ENCODE measurements at places on chromosomes 11 and 22.

- no peak for DNase-seq
Observed at GRCh38 chr22:42717197-42717928, 3.3 kb downstream of the A4GALT start.

DNA sequence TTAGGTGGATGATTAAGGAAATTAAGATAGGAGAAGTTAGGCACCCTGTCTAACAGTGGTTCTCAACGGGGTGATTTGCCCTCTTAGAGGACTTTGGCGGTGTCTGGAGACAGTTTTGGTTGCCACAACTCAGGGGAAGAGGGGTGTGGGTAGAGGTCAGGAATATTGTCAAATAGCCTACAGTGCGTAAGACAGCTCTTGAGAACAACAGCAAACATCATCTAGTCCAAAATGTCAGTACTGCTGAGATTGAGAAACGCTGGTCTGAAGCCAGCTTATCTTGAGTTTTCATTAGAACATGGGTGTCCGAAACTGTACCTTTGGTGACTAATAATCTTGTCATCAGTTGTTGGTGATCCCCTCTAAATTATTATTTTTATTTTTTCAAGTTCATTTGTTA, 38.4 kb downstream of the CECR2 start:
- DNase-seq: no peak

GRCh38 chr11:13329670-13330356, 52.2 kb downstream of the BMAL1 start:
- no peak for DNase-seq

- no peak for DNase-seq
Observed at GRCh38 chr11:113859665-113860064, 15.7 kb downstream of the USP28 start.

DNA sequence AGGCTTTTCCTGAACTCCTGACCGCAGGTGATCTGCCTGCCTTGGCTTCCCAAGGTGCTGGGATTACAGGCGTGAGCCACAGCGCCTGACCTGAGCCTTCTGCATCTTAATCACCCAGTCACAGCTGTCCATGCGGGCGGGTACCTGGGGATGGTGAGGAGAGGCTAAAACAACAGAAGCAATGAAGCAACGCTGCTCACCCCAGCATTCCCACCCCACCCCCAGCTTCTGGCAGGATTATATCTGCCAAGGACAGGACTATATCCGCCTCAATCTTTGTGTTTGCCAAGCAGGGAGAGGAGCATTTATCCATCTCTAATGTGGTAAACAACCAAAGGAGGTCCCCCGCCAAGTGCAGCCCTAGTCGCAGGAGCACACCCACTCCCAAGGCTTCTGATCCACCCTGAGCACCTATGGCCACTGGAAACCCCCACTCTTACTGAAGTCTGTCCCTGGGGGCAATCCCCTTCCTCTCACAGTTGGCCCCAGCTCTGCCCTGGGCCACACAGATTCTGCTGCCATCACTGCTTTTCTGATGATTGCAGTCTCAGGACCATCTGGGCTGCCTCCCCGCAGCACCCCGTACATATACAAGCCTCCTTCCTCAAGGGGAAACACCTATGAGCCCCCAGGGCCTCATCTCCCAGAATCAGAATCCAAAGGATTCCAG, 8.8 kb upstream of the LGALS2 start:
- no peak for DNase-seq

DNA sequence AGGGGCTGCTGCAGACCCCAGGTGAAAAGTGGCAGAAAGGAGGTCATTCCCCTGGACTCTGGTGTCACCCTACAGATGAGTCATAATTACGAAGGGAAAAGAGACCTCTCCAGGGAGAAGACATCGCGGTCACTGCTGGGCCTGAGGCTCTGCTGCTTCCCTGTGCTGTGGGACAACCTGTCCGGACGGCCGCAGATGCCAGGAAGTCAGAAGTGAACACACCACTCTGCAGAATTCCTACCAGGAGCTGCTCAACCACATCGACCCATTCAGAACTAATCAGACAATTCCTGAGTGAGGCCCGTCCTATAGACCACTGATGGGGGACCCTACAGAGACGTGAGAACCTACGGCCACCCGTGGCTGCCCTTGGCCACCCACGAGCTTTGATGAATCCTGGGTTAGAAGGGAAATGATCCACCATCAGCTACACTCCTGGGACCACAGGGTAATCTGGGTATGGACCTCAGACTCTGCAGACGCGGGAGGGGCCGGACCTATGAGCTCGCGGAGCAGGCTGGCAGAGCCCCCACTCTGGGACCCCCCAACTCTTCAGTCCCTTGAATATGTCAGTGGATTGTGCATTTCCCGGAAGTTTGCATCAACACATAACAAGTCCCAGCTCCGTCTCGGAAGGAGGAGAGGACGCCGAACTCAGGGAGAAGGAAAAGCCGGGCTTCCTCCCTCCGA, 636.7 kb downstream of the BRD1 start:
- DNase-seq: no peak

DNA sequence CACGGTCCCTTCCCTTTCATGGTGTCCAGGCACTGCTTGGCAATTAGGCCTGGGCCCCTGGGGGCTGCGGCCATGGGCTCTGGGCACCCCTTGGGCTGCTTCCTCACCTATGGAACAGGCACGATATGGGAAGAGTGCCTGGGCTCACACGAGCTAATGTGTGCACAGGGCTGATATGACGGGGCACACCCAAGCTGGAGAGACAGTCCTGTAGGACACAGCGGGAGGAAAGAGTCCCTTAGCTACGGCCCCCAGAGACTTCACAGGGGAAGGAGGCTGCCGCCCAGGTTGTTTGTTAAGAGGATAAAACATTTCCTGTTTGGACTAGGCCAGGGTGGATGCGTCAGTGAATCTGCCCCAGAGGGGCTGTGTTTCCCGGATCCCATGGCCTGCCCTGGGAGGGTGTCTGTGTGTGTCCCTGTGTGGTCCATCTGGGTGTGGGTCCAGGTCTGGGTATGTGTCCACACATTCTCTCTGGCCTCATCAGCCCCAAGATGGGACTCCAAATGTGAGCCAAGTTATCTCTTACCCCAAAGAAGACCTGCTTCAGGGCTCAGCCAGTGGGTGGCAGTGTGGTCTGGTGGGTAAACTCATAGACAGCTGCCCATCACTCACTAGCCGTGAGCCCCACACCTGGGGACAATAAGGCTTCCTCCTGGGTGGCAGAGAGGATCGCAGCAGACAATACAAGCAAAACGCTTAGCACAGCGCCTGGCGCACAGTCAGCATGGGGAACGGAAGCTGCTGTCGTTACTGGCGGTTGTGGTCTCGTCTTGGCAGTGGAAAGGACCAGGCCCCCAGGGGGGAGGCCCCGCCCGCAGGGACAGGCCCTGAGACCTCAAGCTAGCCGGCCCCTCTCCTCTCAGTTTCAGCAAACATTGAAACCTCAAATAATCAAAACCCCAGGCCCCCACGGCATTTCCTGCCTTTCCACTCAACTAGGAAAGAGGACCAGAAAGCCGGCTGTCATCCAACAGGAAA, 3.2 kb upstream of the EMID1 start:
- peak; percentile 27 for DNase-seq

DNA sequence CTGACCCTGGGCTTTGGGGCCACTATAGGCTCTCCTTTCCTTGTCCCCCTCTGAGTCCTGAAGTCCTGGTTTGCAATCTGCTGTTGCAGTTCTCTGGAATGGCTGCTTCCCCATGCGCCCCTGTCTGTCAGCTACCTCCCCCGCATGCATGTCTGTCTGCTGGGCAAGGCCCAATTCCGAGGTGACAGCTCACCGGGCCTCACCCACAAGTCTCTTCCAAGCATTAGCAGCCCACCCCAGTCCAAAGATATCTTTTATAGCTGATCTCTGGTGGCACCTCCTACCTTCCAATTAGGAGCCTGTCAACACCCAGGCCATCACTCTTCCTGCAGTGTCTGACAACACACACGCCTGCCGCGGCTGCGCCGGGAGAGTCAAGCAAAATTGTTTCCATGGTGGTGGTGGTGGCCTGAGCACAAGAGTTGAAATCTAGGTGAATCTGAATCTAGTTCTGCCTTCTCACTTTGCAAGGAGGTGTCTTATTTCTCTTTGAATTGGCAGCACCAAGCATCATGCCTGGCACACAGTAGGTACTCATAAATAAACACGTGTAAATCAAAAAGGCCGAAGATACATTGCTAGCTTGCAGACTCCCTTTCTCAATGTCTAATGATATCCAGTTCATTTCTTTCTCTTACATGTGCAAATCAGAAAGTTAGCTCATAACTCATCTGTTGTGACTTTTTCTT, 1.2 kb upstream of the LMO2 start:
- no peak for DNase-seq

DNA sequence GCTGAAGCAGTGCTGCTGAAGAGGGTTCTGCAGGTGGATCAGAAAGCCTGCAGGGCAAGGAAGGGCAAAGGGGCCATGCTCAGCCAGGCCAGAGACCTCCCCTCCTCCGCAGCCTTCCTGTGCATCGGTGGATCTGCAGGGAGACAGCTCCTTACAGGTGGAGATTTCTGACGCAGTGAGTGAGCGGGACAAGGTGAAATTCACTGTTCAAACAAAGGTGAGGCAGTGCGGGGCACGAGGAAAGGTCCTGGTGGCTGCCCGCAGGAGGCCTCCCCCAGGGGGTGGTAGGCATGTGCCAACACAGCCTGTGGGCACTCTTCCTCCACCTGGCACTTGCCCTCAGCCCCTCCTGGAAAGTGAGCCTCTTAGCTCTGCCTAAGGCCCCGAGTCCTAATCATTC, 8.6 kb downstream of the CFL1 start:
- DNase-seq: no peak

GRCh38 chr11:13119941-13120520, 110.9 kb downstream of the RASSF10 start:
- no peak for DNase-seq

DNA sequence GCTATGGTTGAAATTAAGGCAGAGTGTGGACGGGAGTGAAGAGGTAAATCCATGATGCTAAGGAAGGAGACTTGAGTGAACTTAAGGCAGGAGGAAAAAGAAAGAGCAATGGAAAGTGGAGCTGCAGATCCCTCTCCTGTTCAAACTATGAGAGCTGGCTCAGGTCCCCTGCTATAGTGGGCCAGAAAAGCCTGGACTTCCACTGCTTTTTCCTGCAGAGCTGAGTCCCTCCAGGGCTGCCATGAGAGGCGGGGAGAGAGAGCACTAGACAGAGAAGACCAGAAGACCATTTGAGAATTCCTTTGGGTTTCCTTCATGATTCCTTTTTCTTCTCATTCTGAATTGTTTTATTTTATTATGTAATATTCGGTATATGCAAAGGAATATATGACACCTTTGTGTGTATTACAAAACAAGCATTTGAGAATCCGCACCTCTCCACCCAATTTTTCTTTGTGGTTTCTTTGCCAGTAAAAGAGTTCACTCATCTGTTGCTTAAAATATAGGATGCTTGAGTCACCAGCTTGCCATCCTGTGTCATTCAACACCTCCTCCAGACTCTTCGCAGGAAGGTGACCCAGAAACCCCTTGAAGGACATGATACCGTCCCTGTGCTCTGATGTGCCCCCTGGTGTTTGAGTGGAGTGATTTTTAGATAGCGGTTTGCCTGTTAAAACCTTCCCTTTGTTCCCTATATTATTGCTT, 24.4 kb downstream of the SREBF2 start:
- peak; percentile 56 for DNase-seq

Measured in activated CD8-positive, alpha-beta memory T cell treated with anti-CD3 and anti-CD28 coated beads for 1 hour (primary cell).